ENCODE measurements at places on chromosomes 7 and 10.

- DNase-seq: no peak
These were observed 69.2 kb upstream of the SFMBT2 start for GRCh38 chr10:7479861-7480598.

DNA sequence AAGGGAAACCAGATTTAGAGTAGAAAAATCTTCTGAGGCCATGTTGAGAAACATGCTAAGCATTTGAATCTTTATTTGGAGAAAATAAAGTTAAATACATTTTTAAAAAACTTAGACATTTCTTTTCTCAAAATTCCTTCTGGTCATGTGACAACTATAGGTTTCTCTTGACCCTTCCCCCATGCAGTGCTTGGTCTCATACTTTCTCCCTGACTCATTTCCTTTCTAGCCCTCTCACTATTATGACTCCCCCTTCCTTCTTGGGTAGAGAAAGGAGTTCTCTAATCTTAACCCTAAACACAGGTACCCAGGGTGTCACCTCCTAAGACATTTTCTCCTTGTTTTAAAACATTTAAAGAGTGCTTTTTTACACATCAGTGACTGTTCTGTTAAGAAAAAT lies 179.5 kb upstream of the TMEM106B start:
- DNase-seq: no peak

- no peak for DNase-seq
These were observed 589.0 kb downstream of the NXPH1 start for GRCh38 chr7:9022456-9022855.

GRCh38 chr7:100827330-100828226 lies at the start of gene EPHB4:
Gene EPHB4 (minus strand): TSS chr7:100827523. CDS start chr7:100827030, 493 bp downstream.
- peak; percentile 91 for DNase-seq

DNA sequence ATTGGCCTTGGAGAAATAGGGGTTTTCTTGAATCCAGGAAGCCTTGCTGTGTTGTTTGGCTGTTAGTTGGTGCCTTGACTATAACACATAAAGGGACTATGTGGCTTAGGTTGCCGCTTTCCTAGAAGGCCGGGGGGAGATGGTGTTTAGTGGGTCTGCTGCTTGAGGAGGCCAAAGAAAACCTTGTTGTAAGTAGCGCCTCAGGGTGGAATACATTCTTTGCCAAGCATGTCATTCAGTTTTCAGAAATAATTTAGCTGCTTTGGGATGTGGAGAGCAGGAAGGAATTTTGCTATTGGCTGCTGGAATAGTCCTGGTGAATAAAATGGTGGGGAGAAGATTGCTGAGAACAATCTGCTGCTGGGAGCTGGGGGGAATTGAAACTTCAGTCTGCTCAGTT lies 132.9 kb upstream of the WNT16 start:
- DNase-seq: no peak

DNA sequence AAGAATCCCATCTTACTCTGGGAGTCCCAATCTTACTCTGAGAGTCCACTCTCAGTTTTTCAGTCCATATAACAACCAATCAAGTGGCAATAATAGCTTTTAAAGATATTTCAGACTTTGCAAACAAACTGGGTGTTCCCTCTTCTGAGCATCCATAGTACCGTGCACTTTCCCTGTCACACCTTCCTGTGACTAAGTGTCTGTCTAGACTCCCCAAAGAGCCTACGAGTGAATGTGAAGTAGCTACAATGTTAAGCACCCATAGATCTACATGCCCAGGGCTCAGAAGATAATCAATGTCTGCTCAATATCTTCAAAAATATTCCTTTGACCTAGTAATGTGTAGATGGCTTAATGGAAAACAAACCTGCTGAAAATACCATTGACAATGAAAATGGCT lies 95.6 kb upstream of the ASAH2 start:
- DNase-seq: no peak

DNA sequence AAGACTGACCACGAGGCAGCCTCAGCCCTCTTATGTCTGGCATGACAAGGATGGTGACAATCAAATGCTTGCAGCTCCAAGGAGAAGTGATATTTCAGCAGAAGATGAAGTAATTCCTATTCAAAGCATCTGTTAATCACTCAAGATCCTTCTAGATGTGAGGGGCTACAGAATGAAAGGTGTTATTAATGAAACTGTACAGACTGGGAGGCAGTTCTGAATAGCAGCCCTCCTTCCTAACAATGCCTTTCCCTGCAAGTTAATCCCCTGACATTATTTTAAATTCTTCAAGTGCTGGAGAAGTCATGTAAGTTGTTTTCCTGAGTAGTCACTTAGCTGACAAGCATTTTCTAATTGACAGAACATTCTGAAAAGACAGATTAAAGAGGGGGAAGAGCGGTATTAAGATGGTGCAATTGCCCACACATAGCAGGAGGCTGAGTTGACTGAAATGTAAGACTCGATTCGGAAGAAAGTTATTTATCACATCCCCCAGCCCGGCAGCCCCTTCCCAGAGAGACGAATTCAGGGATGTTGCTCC lies 300.8 kb downstream of the GRID1 start:
- DNase-seq: no peak

GRCh38 chr10:43122096-43122495 lies 16.1 kb upstream of the CSGALNACT2 start:
- DNase-seq: no peak

DNA sequence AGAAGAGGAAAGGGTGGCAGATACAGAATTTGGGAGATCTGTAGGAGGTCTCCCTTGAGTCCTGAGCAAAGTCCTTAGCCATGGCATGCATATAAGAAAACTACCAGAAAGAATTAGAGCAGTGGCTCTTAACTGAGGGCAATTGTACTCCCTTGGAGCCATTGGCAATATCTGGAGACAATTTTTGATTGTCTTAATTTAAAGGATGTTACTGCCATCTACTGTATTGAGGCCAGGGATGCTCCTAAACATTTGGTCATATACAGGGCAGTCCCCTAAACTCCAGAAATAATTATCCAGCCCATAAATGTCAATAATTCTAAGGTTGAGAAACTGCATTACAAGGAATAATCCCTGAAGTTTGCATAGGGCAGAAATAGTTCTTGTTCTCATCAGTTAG lies 136.4 kb upstream of the ODAD2 start:
- DNase-seq: no peak

- DNase-seq: peak; percentile 89
These were observed 64.0 kb downstream of the CSGALNACT2 start for GRCh38 chr10:43202224-43202656.

GRCh38 chr10:2214805-2215204 lies 477.5 kb upstream of the ADARB2 start:
- DNase-seq: no peak

DNA sequence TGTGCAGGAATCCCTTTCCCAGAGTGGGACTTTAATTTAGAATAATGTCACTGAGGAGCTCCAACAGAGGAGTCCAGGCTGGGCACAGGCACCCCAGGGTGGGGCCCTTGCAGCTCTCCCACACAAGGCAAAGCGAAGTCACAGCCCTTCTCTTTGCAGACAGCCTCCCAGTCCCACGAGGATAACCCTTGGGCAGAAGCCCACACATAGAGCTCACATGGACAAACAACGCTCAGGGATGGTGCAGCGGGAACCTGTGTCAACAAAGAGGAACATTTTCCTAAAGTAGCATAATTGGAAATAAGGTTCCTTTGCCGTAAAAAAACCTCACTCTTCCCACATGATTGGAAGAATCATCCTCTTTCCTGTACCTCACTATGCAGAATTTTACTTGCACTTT lies 29.3 kb upstream of the GGCT start:
- DNase-seq: no peak

GRCh38 chr7:139153832-139154231 lies 44.3 kb upstream of the ZC3HAV1 start:
- DNase-seq: peak; percentile 45

GRCh38 chr10:27447540-27447939 lies 56.6 kb upstream of the RAB18 start:
- DNase-seq: peak; percentile 63

- no peak for DNase-seq
These were observed 2.2 kb downstream of the OPTN start for GRCh38 chr10:13102002-13102794.

DNA sequence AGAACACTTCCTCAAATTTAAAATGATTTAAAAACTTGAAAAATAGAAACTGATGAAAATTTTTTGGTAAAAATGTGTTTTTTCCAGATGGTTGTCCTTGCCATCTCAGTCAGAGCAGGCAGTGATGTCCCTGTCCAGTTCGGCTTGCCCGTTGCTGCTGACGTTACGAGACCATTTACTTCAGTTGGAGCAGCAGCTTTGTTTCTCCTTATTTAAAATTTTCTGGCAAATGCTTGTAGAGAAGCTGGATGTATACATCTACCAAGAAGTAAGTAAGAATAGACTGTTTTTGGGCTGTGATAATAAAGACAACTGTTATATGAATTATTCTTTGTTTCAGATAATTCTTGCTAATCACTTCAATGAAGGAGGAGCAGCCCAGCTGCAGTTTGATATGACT lies 16.1 kb downstream of the EFCAB10 start:
- no peak for DNase-seq

DNA sequence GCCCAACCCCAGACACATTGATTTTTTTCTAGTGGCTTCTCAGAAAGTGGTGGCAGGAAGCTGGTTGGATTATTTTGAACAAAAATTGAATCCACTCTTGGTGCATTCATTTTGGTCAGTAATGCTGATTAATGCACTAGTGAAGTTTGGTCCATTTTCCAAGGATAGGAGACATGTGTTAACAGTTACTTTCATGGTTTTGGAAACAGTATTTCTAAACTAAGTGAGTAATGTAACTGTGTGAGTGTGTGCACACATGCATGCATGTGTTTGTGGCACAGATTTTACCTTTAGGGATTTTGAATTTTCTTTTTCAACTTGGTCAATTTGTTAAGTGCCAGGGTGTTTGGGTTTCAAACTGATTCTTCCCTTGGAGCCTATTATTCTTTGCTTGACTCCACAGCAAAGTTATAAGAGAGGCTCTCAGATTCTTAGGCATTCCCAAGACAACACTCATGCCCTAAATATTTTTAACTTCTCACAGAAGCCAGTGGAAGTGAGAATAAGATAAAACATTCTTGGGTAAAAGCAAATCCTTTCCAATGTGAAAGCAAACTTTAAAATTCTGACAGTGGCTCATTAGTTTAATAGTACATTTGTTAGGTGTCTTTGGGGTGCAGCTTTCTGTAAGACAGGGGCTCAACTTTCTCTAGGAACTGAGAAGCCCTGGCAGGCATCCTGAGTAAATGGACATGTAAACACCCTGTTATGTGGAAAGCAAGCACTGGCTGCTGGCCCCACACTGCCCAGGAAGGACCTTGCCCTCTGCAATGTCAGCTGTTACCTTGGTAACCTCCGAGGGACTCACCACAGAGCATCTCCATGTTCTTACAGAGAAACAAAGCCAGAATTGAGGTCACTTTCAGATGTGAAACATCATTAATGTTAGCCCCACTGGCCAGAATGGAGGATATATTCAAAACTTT lies 68.4 kb downstream of the ASAH2B start:
- no peak for DNase-seq

GRCh38 chr10:79390551-79391229 lies 43.4 kb downstream of the PPIF start:
- peak; percentile 59 for DNase-seq

GRCh38 chr7:81777697-81778096 lies 7.8 kb upstream of the HGF start:
- no peak for DNase-seq

DNA sequence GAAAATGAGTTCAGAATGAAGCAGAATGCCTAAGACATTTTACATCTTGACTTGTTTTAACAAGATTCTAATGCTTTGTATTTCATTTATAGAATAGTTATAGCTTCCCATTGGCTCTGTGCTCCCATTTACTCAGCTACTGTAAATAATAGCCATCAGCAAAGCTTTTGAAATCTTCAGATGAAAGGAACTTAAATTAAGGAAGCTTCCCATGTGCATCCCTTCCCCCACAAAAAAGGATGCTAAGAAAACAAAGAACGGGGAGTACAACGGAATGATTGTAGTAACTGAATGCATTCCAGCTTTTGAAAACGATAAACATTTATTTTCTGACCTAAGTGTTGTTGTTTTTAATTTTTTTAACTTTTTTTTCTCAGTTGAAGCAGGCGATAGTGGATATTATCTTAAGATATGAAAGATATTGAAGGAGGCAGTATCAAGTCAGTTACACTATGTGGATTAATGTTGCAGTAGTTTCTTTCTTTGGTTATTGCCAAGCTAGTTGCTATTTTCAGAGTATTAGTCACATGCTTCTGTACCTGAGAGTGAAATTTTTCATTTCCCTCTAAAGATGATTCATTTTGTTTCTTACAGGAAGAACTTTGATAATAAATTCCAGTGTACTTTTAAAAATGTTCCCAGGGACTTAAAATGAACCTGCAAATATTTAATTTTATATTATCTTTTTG lies 129.2 kb downstream of the KCND2 start:
- DNase-seq: no peak

DNA sequence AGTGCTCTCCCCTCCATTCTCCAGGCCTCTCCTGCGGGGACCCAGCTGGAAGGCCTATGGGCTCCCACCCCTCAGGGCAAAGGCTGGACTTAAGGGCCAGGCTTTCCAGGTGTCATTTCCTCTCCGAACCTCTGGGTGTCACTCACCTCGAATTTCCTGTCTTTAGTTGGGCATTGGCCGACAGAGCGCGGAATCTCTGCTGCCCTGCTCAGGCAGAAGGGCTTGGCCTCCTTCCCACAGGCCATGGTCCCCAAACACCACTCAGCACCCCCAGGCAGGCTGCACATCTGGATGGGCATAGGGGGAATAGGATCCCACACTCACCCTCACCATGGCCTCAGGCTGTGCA lies 212.9 kb downstream of the CCSER2 start:
- DNase-seq: peak; percentile 21

DNA sequence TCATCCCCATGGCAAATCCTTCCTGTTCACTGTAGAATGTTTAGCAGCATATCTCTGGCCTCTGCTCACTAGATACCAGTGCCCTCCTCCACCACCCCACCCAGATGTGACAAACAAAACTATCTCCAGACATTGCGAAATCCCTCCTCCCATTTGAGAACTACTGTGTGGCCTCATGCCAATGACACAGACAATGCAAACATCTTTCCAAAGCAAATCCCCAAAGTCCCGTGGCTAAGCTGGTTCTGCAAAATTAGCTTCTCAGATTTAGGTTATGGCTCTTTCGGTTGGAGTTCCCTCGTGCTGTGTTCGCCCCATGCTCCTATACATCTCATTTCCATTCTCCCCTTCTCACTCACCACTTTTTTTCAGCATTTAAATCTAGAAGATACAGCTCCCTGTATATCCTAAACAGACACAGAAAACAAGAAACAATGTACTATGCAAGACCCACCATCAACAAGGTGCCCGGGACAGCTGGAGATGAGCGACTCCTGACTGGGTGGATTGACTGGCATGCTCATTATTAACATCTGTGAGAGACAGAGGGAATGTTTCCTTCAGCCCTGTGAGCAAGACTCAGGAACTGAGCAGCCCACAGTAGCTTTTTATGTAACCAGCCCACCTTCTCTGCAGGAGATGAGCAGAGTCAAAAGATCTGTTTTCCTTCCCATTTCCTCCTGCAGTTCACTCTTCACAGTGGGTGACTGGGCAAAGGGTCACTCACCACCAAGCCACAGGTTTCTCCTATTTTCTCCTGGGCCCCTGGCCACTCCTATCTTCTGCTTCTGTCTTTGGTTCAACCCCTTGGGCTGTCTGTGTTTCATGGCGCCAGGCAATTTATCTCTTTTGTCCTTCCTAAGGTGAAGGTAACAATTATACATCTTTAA lies 225.7 kb upstream of the AOAH start:
- DNase-seq: peak; percentile 55

Data from hematopoietic multipotent progenitor cell treated with erythropoietin and hydrocortisone succinate and interleukin-3 and kit ligand, for 6 days (in vitro differentiated cells).